ENCODE measurements at places on chromosomes 16 and 17.

GRCh38 chr16:88524274-88524972 lies 45.8 kb upstream of the ZC3H18 start:
- no peak for DNase-seq

DNA sequence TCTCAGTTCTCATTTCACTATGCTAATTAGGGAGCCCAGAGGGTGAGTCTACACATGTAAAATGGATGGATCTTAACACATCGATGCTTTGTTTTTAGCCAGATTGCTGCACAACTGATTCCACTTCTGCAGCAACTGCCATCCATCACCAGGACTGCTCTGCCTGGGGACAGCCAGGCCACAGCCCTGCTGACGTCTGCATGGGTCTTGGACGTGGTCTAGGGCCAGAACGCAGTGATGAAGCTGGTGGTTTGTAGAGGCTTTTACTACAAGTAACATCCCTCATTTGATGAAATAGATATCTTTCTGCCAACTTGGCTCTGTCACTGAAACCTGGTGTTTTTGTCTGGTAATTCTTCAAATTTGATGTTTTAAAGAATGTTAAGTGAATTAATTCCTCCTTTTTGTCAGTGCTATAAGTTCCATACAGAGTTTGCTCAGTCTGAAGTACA lies 50.6 kb downstream of the MARCHF10 start:
- DNase-seq = no peak

- DNase-seq = no peak
Observed at GRCh38 chr17:62716834-62717588, 89.5 kb downstream of the MRC2 start.

GRCh38 chr16:17053536-17054160 lies 417.1 kb downstream of the XYLT1 start:
- no peak for DNase-seq

DNA sequence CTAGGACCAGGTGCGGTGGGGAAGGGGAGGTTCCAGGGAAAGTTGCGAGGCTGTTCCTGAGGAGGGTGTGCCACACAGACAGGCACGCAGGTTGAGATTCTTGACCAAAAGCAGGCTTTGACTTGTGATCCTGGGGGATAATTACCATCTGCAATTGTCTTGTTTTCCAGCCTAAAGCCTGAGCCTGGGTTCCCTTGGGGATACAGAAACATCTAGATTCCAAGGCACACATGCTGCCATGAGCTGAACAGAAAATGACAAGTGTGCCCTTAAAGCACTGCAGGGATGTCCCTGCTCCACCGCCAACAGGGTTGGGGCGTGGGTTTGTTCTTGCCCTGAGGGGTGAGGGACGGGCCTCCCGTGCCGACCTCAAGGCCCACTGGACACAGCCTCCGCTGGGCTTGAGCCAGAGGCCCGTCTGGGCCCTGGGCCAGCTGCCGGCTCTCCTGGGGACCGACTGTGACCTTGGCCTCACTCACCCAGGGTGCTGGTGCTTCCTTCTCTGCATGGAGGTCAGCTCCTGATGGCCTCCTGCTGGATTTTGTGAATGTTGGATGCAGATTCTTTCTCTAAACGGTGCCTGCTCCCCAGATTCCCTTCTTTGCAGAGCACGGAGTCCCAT lies 14.0 kb downstream of the CA5A start:
- DNase-seq = no peak

DNA sequence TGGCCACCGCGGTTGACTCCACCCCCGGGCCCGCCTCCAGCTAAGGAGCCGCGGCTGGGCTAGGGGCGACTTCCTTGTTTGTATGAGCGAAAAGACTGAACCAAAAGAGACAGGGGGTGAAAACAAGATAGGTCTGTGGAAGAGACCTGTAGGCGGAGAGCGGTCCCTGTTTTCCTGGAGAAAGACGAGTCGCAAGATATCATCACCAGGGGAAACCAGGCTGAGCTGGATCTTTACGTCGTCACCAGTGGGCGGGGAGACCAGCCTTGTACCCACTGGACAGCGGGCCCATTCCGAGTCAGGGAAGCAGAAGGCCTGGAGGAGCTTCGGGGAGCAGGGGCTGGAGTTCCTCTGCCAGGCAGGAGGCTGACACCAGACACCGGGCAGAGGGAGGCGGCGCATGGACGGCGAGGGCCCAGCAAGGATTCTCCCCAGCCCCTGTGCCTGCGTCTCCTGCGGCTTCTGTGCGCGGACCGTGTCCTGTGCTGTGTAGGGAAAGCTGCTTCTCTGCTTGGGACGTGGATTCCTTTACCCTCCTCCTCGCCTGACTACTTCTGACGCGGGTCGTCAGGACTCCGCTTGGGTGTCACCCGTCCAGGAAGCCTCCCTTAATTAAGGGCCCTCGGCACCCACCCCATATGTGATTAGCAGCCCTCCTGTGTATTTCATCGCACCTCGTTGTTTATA lies 10.3 kb upstream of the ARL4D start:
- peak; percentile 82 for DNase-seq

GRCh38 chr16:5028950-5029475 lies 4.7 kb downstream of the NAGPA start:
- DNase-seq = no peak

GRCh38 chr16:21663889-21664647 lies at the start of gene OTOA:
TSS of gene OTOA (plus strand) at chr16:21663968. CDS start at chr16:21678515, 14,547 bp downstream.
- DNase-seq = no peak

DNA sequence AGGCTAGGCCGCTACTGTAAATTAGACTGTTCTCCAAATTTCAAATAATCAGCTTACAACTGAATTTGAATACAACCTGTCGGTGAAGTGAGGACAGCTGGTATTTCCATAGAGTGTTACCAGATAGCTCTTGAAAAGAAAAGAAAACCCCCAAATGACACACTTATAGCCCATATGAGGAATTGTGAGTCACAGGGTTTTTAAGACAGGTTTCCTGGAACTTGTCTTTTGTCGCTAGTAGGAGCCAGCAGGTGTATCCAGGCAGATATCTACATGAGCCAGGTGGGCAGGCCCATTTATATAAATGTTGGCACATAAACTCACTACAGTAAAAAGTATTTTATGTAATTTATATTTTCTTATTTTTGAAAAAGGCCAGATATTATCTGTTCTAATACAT lies 24.0 kb downstream of the TNRC6A start:
- no peak for DNase-seq

- DNase-seq = no peak
Observed at GRCh38 chr16:88681709-88682451, 4.4 kb downstream of the SNAI3 start.

- DNase-seq = no peak
Observed at GRCh38 chr17:63775420-63775819, 1.4 kb downstream of the DDX42 start.

DNA sequence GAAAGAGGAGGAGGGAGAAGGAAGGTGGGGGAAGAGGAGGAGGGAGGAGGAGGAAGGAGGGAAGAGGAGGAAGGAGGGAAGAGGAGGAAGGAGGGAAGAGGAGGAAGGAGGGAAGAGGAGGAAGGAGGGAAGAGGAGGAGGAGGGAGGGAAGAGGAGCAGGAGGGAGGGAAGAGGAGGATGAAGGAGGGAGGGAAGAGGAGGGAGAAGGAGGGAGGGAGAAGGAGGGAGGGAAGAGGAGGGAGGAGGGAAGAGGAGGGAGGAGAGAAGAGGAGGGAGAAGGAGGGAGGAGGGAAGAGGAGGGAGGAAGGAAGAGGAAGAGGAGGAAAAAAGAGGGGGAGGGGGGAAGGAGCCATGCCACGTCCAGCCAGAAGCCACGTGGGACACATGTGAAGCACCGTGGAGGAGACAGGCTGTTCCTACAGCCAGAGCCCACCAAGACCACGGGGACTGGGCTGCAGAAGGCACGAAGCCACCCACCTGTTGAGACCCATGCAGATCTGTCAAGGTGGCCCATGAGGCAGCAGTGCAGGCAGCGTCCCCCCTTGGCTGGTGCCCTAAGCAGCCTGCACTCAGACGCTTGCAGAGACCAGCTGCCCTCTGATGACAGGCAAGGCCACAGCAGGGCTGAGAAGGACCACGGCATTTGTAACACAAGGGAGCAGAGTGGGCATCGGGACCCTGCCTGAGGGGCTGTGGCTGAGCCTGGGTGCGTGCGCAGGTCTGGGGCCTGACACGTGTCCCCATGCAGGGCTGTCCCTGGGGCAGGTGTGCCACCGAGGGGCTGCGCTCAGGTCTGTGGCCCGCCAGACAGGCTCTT lies 10.3 kb downstream of the NDUFAF8 start:
- DNase-seq = no peak

DNA sequence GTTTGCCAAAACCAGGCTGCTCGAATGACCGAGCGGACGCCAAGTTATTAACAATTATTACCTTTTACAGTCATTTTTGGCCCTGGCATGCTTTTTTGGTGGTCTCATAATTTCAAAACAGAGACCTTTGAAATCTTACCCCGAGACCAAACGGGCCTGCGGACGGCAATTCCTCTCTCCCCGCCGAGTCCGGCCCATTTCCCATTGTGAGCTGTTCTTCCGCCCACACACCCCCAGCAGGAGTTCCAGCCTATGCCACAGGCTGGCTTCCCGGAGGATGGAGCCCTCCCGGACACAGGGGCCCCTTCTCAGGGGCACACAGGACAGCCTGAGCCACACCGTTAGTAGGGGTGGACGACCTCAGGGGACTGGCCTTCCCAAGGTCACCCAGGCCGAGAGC lies 130.7 kb downstream of the C16orf95 start:
- no peak for DNase-seq

GRCh38 chr16:82011199-82011641 lies at the start of gene SDR42E1:
TSS of gene SDR42E1 (minus strand) at chr16:82011470. CDS start at chr16:82000858, 10,612 bp downstream.
- peak; percentile 56 for DNase-seq

DNA sequence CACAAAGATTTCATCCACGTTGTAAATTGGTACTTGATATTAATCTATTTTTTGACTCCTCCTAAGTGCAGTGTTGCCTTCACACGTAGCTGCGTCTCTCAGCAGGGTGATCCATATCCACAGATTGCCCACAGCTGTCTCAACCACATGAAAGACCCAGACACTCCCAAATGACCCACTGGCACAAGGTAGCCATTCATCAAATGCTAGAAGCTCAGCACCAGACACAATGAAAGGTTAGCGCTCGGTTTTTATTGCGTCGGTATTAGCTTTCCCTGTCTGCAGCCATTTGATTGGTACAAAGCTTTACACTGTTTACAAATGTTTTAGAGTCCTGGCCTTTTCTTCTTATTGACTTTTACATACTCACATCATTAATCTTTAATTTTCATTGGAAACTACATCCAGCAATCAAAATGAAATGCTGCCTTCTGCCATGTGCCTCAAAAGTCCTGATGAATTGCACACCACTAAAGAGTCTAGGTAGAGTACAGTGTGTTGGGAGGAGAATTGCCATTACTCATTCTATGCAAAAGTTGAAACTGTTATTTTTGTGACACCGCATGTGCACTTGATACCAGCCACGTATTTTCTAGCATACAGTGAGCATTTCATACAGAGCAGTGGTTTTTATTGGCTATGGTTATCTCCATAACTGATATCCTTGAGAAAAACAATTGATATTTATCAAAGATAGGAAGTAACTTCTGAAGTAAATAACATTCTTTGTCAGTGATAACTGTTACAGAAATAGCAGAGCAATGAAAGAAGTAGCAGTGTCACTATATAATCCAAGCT lies 127.3 kb upstream of the NUDT7 start:
- DNase-seq = no peak

GRCh38 chr17:53626286-53626685 lies 196.4 kb upstream of the KIF2B start:
- DNase-seq = no peak

DNA sequence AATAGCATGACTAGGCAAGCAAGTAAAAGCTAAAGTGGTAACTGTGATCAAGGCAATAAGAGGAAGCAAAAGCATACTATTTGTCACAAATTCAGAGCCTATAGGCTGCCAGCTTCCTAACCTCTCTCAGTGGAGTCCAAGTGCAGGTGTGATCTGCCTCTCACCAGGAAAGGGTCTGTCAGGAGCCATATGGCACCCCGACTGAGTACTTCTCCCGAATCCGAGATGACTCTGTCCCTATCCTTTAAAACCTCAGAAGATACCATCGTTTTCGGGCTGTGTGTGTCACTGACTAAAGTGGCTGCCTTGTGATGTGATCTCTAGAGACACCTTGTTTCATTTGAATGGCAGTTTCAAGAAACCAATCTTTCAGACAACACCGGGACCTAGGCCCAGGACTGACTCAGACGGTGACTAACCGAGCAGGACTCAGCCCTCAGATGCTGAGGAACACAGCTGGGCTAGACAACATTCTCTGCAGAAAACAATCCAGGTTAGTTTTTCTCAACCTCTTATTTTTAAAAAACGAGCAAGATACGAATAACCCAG lies 63.6 kb downstream of the SMG6 start:
- no peak for DNase-seq

GRCh38 chr17:1398931-1399678 lies 917 bp downstream of the YWHAE start:
- peak; percentile 3 for DNase-seq

DNA sequence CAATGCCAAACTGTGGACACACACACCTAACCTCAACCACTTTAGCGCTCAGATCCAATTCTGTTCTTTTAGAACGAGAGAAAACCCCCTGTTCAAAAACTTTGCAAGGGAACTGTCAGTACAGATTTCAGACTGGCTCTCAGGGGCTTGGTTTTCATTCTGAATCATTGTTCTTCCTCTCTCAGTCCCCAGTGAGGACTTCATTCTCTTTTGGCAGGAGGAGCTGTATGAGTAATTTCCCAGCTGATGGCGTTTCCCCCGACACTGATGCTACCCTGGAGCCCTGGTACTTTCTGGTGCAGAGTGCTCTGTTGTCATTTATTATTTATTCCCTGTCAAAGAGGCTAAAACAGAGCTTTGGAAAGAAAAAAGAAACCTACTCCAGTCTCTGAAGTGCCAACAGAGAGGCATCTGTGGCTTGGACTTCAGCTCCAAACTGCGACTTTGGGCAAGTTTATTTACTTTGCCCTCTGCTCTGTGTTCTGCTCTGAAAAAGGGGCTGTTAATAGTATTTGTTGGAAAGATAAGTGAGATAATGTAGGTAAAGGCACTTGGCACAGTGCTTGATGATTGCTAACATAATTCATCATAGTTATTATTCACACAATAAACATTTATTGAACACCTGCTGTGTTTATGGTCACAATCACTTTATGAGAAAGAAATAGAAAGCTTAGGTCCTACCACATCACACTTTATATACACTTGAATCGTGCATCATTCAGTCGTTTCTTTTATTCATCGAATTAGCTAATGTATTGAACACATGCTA lies 28.3 kb downstream of the ETV4 start:
- DNase-seq = no peak

All from stimulated activated CD8-positive, alpha-beta memory T cell treated with anti-CD3 and anti-CD28 coated beads, Interleukin-7, amount 100 ng/mL, for 48 hours (primary cell).